ENCODE measurements at places on chromosomes 12 and 14.
A peak's percentile ranks its signal among the peaks of the same experiment; 100 is the strongest.

- DNase-seq = no peak
Observed at GRCh38 chr12:120793357-120793756, 67.7 kb downstream of the ACADS start.

- no peak for DNase-seq
Observed at GRCh38 chr14:95037273-95037672, 120.1 kb downstream of the DICER1 start.

- peak; percentile 64 for DNase-seq
Observed at GRCh38 chr14:103091041-103091882, 3.3 kb upstream of the EXOC3L4 start.

GRCh38 chr14:103547455-103547940 is 15.0 kb downstream of the BAG5 start:
- no peak for DNase-seq

DNA sequence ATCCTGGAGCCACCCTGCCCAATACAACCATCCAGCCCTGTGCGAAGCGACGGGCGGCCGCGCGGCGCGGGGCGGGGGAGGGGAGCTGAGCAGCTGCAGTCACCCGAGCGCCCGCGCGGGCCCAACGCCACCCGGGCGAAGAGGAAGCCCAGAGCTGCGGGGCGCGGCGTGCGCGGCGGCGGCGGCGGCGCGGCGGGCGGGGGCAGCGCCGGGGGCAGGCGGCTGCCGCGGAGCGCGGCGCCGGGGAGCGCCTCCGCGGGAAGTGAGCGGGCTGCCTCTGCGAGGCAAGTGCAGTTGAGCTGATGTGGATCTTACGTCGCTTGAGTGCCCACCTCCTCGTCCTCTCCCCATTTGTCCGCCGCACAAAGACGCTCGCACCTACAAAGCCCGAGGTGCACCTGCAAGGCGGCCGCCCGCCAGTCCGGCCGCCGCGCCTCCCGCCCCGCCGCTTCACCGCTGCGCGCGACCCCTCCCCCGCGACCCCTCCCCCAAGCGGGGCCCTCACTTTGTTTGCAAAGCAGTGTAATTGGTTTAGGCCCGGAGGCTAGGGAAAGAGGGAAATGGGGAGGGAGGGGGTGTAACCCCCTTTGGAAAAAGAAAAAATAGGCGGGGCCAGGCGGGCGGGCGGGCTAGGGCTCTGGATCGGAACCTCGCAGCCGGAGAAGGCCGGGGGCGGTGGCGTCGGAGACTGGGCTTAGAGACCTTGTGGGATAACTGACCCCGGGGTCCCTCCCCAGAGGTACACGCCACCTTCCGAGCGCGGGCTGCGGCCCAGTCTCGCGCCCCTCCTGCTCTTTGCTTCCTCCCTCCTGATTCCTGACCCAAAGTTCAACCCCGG is at the start of the genes FOXA1 and TTC6:
Gene FOXA1, minus strand, starts transcription at position 279 of the 838 bp plus-strand sequence. Its CDS starts 277 bp downstream, at position 2.
Gene TTC6, plus strand, starts transcription at position 659 of the 838 bp plus-strand sequence. CDS start 26,436 bp downstream, outside the sequence.
- DNase-seq = no peak

DNA sequence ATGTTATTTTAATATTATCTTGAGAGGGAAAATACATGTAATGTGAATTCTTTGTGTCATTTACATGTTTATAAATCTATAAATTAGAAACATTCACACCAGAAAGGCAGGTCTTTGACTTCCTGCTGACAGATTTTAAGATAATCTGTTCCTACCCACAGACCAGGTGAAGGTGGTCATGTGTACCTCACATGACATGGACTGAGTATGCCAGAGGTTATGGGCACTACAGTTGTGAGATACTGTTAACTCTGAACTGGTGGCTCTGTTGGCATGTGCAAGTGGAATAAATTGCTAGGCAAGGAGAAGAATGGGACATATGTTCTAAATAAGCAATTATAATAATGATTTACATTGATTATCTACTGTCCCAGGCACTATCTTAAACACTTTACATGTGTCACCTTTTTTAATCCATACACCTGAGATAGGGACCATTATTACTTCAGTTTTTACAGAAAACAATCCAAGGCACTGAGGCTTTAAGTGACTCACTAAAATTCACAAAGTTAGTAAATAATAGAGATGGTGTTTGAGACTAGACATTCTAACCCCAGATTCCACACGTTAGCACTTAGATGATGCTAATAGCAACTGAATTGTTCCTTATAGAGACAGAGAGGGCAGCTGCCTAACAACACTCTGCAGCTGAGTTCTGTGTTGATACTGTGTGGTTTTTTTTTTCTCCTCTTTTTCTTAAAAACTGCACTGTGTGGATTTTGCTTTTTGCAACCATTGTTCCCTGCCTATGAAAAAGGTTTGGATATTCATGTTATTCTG is 23.8 kb downstream of the SLC16A7 start:
- no peak for DNase-seq

DNA sequence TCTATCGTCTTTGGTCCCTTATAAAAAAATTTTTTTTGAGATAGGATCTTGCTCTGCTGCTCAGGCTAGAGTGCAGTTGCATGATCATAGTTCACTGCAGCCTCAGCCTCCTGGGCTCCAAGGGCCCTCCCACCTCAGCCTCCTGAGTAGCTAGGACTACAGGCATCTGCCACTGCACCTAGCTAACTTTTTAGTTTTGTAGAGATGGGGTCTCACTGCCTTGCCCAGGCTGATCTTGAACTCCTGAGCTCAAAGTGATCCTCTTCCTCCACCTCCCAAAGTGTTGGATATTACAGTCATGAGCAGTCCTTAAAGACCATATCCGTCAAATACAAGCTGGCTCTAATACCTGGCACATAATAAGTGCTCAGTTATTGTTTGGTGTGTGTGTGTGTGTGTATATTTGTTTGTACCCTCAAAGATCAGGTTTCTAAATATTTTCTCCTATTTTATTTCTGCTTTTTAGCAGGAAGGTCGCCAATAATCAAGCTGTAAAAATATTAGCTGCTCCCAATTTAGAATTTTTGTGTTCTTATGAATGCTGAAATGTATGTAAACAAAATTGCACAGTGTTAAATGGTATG is 30.5 kb downstream of the SRGAP1 start:
- no peak for DNase-seq

DNA sequence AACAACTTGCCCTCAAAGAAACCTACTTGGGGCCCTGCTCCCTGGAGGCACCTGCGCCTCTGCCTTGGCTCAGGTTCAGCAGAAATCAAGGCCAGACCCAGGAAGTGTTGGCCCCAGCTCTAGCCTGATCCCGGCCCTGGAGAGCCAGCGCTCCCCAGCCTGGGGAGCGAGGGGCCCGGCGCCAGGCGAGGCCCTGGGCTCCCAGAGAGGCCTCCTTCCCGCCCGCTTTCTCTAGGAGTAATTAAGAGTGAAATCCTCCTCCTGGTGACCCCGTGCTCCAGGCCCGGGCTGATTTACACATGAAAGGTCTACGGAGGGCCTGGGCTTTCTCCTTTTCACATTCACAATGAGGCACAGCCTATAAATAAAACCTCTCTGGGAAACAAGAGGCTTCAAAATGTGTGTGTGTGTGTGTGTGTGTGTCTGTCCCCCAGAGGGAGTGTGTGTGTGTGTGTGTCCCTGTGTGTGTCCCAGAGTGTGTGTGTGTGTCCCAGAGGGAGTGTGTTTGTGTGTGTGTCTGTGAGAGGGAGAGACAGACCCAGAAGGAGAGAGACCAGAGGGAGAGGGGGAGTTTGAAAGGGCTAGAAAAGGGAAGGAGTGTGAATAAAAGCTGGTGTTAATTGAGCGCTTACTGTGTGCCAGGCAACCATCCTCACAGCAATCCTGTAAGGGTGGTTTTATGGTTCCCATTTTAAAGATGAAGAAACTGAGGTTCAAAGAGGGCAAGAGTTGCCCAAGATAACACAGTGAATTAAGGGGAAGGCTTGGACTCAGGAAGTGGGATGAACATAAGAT is 23.8 kb upstream of the COX6A1 start:
- no peak for DNase-seq

DNA sequence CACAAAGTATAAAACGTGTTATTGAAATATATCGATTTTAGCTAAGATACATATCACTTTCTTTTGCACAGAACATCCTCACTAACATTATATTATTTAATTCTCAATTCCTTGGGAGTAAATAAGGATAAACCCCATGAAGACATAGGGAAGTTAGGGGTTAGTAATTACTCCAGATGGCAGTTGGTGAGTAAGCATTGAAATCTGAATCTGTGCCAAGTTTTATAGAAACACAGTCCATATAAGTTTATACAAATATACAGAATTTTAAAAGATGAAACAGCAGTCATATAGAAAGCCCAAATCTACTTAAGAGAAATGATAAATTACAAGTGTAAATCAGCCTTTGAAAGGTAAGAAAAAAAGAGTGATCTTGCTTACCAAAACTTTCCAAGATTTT is 200.4 kb upstream of the SYT10 start:
- no peak for DNase-seq

- DNase-seq = no peak
Observed at GRCh38 chr12:106189341-106189740, 50.6 kb upstream of the NUAK1 start.

GRCh38 chr12:6768437-6768914 is 2.3 kb downstream of the PTMS start:
- DNase-seq = no peak

DNA sequence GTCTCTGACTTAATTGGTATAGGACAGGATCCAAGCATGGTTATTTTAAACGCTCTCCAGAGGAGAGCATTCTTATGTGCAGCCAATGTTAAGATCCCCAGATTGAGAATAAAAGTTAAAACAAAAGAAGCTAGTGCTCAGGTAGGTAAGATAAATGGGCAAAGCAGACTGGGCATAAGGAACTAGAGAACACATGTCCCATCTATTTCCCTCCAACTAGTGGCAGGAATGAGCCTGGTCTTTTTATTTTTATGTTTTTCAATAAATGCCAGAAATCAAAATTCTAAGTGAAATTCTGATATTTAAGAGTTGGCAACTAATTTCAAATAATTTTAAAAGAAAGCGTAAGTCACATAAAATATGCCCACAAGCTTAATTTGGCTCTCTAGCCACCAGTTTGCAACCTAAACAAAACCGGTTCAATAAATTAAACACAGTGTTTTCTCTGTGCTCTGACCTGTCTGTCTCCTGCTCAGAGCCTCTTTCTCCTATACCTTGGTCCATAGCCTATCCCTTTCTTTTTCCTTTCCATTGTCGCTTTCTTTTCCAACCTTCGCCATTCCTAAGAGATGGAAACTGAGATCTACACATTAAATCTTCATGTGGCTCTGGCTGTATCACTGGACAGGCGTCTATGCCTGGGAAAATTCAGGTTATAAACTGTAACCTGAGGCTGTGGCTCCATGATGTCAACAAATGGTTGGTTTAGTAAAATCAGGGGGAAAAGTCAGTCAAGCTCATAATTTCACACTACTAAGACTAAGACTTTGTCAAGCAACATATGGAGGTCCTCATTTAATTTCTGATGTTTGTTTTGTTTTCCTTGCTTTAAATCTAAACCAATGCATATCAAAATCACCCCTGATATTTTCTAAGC is 5.5 kb downstream of the SLC38A1 start:
- DNase-seq = no peak

DNA sequence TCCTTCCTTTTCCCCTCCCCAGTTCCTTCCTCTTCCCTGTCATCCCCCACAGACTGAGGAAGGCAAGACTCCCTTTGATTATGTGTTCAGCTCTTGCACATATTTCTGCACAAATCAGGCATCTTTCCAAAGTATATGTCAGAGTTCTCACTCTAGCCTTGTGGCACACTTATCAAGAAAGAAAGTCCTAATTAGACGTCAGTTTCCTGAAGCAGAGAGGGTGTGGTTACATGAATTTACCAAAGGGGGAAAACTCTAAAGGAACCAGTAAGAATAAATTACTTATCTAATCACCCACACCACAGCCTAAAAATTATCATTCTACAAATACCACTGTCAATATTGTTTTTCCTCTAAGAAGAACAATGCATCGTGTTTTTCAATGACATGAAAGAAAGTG is 120.7 kb upstream of the GRIP1 start:
- DNase-seq = no peak

GRCh38 chr12:65430571-65431306 is 152.3 kb downstream of the MSRB3 start:
- DNase-seq = no peak

Measured in stimulated activated CD8-positive, alpha-beta memory T cell treated with anti-CD3 and anti-CD28 coated beads, Interleukin-4, amount 100 ng/mL, for 4 hours (primary cell).